ENCODE measurements at places on chromosomes 5 and 9.

GRCh38 chr9:76808636-76809035 is 44.4 kb downstream of the PCA3 start:
- DNase-seq, result no peak

DNA sequence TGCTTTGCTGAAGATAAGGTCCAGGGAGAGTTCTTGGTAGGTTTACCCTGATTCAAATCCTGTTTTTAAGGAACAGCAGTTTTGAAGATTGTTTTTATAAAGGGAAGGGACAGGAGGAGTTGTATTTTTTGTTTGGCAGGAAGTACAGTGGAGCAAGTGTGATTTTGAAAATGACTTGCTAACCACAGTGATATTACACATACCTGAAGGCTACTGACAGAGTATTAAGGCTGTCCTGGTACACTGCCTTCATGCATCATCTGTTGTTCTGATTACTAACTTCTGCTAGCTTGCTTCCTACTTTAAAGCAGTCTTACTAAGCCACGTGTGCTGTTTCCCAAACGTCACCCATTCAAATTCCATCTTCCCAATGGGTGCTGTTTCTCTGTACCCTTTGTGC is 559.5 kb upstream of the SGCD start:
- DNase-seq, result no peak

GRCh38 chr9:132141948-132142594 is 19.8 kb upstream of the NTNG2 start:
- DNase-seq, result peak; percentile 43

- DNase-seq, result peak; percentile 81
Observed at GRCh38 chr9:94213511-94214124, 45.5 kb upstream of the ZNF169 start.

DNA sequence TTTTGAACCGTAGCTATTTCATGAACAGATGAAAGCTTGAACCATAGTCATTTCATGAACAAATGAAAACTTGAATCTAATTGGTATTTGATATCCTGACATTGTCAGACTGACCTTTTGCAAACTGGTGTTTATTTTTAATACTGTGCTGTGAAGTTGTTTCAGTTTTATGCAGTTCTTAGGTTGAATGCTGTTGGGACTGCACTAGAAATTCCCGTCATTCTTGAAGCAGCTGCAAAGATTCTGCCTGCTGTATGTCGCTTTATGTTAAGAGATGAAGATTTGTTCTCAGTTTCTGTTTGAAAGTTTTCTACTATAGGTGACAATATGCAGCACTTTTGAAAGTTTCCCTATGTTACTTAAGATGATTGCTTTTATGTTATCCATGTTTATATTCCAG is 22.5 kb upstream of the FAM120AOS start:
- DNase-seq, result no peak

DNA sequence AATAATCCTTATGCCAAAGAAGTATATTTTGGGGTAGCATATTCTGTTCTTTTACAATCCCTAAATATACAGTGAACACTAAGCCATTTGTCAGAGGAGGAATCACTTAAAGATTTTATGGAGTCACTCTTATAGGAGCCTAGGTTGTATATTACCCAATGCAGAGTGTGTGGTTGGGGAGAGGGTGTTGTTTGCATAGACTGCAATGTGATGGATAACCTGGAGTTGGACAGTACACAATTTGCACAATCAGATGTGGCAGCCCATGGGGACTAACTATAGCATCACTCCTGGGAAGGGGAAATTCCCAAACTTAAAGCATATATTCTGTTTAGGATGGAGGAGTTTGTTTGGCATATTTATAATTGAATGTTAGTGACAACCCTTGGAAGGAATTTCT is 9.6 kb upstream of the NDFIP1 start:
- no peak for DNase-seq

DNA sequence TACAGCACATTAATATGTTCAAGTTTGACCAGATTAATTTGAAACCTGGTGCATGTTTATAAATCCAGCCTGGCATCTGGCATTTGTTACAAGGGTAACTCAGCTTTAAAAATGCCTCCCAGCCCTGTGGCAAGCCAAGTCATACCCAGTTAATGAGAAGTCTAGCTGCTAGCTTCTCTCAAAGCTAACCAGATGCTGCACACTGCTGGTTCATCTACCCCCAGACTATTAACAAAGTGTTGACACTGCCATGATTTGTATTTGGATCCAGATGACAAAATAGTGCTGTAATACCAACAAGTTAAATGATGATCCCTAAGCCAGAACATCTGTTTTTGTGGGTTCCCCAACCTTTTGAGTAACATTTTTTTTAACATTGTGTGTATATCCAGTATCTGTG is 573.7 kb upstream of the DAB2 start:
- DNase-seq, result no peak

DNA sequence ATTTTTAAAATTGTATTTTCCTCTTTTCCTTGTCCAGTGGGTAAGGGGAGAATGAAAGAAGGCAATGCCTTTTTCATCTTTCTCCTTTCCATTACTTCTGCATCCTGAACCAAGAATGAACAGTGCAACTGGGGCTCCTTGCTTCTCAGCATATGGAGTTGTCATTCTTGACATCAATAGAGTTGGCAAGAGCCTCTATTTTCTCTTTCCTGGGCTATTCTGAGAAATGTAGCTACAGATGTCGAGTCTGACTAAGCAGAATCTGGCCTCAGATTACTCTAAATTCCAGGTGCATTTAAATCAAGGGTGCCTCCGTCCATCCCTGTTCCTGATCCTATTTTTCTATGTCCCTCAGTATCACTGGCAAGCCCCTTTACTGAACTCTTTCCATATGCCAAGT is 244.8 kb downstream of the GLIS3 start:
- no peak for DNase-seq

- no peak for DNase-seq
Observed at GRCh38 chr5:59640411-59640810, 253.1 kb downstream of the PDE4D start.

DNA sequence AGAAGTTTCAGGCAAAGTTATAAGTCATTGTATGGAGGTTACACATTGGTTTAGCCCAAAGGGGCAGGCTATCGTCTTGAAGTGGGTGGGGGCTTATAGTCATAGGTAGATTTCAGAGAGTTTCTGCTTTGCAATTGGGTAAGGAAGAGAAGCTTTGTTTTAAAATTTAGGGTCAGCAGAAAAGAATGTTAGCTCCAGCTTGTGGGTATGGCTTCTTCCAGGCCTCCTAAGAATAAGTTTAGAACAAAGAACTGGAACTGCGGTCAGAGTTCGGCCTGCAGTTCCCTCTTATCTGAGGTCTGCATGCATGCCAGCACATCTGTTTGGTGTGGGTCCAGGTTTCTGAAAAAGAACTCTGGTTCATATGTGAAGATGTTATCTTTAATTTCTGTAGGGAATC is 96.1 kb downstream of the CYFIP2 start:
- DNase-seq, result no peak

DNA sequence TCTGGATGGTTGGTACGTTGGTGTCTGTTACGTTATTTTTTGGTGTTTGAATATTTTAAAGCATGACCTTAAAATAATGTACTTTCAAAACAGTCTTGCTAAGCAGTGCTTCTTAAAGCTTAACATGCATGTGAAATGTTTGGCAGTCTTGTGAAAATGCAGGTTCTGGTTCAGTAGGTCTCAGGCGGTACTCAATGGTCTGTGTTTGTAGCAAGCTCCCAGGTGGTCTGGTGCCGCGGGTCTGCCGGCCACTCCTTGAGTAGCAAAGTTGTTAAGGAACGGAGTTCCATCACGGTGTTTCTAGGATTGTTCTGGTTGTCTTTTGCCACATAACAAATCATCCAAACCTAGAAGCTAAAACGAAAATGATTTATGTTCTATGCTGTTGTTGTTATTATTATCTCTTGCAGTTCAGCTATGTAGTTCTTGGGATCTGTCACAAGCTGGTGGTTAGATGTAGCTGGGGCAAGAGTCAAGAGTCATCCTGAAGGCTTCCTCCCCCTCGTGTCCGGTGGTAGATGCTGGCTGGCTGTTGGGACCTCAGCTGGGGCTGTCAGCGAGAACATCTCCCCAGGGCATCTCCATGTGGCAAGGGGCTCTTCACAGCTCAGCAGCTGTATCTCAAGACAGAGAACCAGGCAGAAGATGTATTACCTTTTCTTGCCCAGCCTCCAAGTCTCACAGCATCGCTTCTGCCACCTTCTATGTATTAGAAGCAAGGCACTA is 186.8 kb downstream of the PALM2AKAP2 start:
- no peak for DNase-seq

DNA sequence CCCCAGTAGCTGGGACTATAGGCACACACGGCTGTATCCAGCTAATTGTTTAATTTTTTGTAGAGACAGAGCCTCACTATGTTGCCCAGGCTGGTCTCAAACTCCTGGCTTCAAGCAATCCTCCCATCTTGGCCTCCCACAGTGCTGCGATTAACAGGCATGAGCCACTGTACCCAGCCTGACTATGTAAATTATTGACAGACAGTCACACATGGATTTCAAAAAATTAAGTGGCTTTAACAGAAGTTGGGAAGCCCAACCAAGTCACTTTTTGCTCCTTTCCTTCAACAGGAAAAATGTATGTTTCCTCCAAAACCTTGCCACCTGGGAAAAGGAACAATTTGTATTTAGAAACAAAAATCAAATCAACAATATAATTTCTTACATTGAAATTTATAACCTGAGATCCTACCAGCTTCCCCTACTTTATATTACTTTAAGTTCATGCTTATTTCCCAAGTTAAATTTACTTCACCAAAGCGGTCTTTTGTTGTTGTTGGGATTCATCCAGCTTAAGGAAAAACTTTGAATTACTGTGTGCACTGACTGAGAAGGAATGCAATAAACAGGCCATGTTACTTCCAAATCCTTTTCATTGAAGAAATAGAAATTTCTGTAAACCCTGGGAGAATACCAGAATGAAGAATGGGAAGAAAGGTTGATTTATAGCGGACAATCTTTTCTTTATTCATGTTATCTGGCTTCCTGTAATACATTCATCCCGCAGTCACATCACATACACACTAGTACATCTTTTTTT is 8.6 kb downstream of the PCA3 start:
- no peak for DNase-seq

DNA sequence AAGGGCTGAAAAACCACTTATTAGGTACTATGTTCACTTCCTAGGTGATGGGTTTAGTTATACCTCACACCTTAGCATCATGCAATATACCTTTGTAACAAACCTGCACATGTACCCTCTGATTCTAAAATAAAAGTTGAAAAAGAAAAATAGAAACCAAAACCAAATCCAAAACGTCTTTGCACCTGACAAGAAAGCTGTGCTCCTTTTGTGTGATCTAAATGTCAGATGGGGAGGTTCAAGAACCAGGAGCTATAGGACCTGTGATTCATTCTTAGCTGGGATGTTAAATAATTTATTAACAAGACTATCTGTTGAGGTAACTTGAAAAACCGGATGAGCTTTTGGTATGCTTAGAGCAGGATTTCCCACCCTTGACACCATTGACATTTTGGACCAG is 16.9 kb upstream of the TNFSF15 start:
- no peak for DNase-seq

- peak; percentile 79 for DNase-seq
Observed at GRCh38 chr9:114096041-114096511, 3.0 kb downstream of the KIF12 start.

DNA sequence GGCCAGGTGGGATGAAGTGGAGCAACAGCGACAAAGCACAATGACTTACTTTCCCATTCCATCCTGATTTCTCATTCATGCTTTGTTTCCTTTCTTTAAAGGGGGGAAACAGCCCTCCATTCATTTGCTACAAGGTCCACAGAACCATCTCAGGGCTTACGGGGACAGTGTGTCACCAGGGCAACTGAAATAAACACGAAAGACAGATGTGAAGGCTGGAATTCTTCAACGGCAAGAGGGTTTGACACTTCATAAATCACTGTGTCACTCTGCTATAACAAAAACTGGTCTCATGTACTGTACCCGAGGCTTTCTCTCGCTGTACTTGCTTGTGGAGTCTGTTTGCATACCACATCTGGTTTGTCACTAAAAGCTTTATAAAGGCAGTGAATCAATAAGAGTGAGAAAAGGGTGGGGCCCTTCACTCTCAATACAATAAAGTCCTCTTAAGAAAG is 150.8 kb downstream of the EFNA5 start:
- no peak for DNase-seq

DNA sequence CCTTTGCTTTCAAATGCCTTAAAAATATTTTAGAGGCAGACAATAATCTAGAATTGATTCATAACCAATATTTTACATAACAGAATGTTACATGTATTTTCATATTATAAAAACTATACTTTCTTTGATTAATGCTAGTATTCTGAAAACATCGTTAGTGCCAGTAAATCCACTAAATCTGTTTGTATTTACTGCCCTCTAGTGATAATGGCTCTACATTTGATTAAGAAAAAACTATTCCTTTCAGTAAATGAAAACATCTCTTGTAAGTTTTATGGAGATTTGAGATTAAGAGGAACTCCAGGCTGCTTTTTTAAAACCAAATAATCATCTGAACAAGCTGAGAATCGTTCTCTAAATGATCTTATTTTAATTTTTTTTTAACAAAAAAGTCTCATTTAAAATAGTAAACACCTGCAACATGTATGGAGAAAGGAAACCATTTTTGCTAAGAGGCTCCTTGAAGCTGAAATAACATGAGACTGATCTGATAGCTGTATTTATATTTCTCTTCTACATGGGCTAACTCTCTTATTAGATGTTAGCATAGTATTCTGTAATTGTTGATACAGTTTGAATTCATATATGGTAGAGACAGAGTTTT is 424.7 kb downstream of the RAB3C start:
- peak; percentile 4 for DNase-seq

GRCh38 chr9:22119522-22120158 is 110.5 kb upstream of the CDKN2B start:
- peak; percentile 20 for DNase-seq

DNA sequence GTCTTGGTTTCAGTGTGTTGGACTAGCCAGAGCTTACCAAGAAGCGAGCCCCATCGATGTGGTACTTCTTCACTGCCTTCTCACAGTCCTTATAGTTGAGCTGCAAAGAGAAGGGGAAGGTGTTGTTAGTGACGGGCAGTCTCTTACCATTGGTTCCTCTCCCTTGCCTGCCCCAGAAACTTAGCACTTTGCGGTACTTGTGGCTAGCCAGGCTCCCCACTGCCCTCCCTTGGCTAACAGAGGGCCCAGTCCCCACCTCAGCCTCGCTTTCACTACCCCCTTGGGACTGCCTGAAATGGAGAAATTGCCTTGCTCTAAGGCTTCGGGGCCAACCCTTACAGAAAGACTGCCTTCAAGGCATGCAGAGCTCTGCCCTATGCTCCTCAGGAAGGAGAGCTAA is 4.3 kb downstream of the LCP2 start:
- DNase-seq, result no peak

DNA sequence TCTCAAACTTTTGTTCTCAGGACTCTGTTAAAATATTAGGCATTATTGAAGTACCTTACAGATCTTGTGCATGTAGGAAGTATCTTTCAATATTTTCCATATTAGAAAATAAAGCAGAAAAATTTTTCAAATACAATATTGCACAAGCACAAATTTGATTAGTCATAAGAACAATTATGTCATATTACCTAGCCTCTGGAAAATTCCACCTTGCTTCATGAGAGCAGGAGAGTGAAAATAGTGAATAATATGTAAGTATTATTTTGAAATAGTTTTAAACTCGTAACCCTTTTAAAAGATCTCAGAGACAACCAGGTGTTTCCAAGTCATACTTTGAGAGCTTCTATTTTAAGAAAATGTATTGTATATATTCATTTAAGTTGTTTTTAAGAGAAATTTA is 1672.9 kb upstream of the ACO1 start:
- no peak for DNase-seq

Data from H7 (cell line).